A549 (cell line): ENCODE measurements at places on chromosomes 5 and 9.
A peak's percentile ranks its signal among the peaks of the same experiment; 100 is the strongest.

DNA sequence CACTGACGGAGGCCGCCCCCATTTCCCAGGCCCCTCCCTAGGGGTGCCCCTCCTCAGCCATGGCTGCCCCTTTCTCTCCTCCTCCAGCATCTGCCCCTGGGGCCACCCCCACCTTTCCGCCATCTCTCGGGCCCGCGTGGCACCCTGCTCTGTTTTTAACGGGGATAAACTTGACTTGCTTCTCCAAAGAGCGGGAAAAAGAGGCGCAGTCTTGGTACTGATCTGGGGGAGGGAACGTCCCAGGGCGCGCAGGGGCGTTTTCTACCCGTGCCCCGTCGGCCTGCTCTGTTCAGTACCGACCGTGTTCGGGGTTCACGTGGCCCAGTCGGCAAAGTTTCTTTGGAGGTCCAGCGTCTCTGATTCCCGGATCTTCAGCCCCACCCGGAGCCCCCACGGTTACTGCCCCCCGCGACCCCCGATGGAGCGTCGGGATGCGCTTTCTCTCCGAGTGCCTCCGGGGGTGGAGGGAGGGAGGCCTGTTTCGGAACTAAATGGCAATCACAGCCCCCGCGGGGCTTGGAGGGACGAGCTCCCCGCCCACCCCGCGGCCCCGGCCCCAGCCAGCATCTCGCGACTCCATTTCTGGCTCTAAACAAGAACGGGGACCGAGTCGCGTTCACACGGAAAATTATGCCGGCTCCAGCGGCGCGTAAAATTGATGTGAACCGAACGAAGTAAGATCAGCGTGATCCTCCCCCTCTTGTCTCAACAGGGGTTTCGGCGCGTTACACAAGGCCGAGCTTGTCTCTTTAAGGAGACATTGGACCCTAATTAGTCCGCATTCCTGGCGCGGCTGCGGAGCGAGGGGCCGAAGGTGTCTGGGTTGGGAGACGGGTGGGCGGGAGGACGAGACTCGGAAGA, 1.1 kb upstream of the TLE4 start:
- DNase-seq: peak; percentile 60

GRCh38 chr9:91150998-91151717, 210.6 kb downstream of the AUH start:
- no peak for DNase-seq

DNA sequence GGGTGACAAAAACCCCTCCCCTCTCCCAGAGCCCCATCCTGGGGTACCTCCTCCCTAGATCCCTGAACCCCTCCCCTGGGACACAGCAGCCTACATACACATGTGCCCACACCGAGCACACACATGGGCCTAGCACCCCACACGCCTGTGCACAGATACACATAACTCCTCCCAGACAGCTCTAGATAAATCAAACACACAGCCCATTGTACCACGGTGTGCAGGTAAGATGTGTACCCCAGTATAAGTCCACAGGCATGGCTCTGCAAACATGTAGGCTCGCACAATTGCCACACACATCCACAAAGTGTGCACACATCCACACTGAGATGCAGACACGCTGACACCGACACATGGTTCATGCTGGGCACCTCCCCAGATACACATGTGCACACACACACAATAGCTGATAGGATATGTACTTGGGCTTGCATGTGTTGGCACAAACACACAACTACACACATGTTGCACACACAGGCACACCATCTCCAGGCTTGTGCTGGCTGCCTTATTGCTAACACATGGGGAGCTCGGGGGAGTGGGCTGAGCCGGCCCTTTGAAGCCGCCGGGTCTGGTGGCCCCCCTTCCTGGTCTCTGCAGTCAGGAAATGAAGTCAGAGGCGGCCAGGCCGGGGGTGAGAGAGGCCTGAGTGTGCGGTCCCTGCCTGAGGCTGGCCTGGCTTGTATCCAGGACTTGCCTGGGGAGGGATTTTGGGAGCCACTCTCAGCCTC, 30.2 kb downstream of the GOLGA2 start:
- DNase-seq: no peak

- peak; percentile 10 for DNase-seq
Observed at GRCh38 chr9:11319538-11319937, 706.7 kb upstream of the PTPRD start.

- DNase-seq: no peak
Observed at GRCh38 chr5:134008266-134008749, 3.5 kb upstream of the VDAC1 start.

DNA sequence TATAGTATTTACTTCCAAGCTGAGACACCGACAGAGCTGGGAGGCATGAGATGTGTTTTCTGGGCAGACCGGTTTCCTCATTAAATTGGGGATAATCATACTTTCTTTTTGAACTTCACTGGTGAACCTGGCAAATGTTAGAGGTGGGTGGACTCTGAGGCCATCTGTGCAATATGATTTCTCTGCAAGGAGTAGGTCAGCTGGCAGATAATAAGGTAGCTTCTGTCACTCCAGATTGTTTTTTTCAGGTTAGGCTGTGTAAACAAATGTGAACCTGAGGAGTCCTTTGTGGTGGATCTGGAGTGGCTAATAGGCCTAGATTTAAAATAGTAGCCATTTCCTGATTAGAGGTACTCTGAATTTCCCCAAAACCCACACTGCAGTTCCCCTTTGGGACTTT, 75.4 kb upstream of the S1PR3 start:
- no peak for DNase-seq

GRCh38 chr5:142737179-142737578, 33.0 kb upstream of the ARHGAP26 start:
- no peak for DNase-seq

- DNase-seq: peak; percentile 94
Observed at GRCh38 chr9:34664281-34665066, 2.0 kb upstream of the CCL27 start.

DNA sequence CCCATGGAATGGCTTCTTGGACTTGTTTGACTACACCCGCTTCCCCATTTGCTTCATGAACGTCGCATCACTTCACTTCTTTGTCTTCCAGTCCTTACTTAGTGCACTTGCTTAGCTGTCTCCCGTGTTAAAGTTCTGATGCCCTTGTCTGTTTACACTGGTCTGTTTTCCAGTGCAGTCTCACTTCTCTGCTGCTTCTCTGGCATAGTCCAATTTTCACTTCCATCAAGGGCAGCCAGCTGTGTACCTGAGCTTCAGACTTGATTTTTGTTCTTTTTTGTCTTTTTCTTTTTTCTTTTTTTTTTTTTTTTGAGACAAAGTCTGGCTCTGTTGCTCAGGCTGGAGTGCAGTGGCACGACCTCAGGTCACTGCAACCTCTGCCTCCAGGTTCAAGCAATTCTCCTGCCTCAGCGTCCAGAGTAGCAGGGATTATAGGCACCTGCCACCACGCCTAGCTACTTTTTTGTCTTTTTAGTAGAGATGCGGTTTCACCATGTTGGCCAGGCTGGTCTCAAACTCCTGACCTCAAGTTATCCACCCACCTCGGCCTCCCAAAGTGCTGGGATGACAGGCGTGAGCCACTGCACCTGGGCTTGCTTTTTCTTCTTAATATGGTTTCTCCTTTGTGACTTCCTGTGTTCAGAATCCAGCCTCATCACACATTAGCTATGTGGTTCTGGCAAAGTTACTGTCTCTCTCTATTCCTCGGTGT, 75.4 kb downstream of the LRRC70 start:
- no peak for DNase-seq

- DNase-seq: no peak
Observed at GRCh38 chr5:132411304-132412013, 41.9 kb downstream of the SLC22A5 start.

GRCh38 chr5:35317586-35317985, 87.3 kb upstream of the PRLR start:
- DNase-seq: no peak

GRCh38 chr9:130904070-130905044, 7.7 kb upstream of the QRFP start:
- DNase-seq: no peak

DNA sequence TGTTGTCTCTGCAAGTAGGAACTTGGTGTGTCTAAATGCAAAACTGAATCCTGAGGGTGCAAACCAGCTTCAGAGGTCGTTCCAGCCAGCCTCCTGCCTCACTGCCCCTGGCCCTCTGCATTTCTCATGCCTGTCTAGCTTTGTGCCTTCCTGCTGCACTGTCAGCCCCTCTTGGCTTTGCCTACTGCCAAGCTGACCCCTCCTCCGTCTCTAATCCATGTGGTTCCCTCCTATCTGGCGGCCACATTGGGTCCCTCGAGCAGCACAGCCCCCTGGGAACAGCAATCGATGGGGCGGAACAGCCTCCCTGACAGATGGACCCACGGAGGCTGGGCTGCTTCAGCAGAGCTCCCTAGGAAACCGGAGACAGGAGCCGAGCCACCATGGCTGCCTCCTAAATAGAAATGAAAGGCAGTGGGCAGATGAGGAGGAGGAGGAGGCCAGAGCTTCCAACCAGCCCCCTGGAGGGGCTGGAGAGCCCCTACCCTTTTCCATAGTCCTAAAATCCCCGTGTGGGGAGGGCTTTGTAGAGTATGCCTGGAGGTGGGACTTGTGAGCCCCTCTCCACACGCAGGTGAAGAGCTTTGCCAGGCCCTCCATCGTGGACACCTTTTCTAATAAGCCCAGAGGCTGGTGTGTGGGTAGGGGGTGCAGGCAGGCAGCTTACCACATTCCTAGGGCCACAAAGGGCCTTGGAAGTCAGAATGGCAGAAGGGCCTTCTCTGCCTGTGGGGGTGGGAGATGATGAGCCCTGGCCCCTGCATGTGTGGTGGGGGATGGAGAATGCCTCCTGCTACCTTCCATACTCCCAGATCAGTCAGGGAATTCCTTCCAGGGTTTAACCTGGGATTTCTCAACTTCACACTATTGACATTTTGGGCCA, 9.2 kb upstream of the CXXC5 start:
- DNase-seq: no peak

DNA sequence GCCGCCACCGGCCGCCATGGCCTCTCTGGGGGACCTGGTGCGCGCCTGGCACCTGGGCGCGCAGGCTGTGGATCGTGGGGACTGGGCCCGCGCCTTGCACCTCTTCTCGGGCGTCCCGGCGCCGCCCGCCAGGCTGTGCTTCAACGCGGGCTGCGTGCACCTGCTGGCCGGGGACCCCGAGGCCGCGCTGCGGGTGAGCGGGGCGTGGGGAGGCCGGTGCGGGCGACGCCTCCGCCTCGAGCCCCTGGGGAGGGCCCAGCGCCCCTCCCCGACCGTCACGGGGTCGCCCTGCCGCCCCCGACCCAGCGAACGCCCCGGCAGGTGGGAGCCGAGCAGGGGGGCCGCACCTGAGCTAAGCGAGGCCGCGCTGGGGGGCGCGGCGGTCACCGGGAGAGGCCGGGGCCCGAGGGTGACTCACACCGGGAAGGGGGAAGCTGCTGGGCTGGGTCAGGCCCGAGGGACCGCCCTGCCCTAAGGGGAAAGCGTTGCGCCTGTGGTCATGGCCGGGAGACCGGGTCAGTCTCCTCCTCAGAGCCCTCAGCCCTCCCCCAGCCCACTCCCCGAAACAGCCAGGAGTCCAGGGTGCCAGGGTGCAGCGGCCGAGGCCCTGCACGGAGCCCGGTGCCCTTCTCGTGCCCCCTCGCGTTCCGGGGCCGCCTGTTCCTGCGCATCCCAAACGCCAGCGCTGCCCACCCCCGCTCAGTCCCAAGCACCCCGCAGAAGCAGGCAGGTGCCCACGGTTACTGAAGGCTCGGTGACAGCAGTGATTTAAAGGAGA, 510 bp downstream of the NOXA1 start:
- no peak for DNase-seq

GRCh38 chr5:142938266-142938880, 168.2 kb downstream of the ARHGAP26 start:
- DNase-seq: no peak
